Epithelial cell of prostate (primary cell): ENCODE measurements at places on chromosomes 5 and 9.

- no peak for DNase-seq
Measured at GRCh38 chr5:101009758-101010519, 106.9 kb upstream of the ST8SIA4 start.

DNA sequence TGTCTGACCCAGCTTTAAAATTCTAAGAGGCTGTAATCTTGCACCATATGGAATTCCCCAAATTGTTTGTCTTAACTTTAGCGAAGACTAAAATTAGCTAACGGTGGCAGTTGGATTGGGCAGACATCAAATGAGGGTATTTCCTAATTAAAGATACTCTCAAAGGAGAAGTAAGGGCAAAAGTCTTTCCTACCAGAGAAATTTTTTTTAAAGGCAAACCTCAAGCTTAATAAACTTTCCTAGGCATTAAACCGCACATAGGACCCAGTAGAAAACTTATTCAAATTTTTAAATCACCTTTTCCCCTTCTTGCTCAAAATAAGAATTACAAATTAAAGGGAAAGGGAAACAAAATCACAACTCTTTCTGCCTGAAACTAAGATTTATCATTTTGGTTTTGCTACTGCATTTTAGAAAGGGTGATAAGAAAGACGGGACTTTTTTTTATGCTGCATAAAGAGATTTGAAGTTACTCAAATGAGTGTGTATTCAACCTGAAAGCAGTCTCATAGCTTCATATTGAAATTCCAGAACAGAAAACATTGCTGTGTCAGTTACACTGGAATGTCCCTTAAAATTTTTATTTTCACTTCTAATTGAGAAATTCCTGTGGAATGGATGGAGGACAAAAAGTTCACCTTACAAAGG, 189.1 kb upstream of the PTGER4 start:
- no peak for DNase-seq

GRCh38 chr5:17666726-17667235, 32.5 kb downstream of the TAF11L14 start:
- DNase-seq = no peak

GRCh38 chr5:122874179-122874875, 28.9 kb downstream of the SNX24 start:
- DNase-seq = no peak

DNA sequence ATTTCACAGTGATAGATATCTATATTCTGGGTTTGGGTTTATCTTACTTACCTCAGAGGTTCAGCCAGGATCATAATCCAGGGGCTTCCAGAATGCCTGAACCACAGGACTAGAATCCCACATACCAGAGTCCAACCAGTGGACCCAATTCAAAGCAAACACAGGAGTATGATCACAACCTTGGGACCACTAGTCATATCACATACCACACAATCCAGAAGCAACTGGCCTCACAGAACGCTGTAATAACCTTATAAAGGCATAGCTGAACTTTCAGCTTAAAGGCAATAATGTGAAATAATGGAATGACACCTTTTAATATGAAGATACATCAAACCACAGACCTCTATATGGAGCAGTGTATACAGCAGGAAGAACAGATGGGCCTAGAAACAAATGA, 25.3 kb downstream of the RAPGEF6 start:
- no peak for DNase-seq

DNA sequence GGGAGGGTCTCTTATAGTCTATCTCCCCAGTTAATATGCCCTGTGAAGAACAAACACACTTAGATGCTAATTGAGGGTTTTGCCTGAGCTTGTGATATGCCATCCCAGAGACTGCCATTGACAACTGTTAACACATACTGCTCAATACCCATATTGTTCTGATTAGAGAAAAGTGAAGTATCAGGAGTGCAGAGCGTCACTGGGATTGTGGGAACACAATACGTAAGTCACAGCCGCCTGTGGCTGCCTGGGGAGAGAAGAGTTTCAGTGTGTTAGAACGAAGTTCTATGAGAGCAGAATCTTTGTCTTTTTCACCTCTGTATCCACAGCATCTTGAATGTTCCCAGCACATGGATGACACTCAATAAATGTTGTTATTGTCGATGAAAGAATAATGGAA, 110.2 kb downstream of the MEF2C start:
- no peak for DNase-seq

DNA sequence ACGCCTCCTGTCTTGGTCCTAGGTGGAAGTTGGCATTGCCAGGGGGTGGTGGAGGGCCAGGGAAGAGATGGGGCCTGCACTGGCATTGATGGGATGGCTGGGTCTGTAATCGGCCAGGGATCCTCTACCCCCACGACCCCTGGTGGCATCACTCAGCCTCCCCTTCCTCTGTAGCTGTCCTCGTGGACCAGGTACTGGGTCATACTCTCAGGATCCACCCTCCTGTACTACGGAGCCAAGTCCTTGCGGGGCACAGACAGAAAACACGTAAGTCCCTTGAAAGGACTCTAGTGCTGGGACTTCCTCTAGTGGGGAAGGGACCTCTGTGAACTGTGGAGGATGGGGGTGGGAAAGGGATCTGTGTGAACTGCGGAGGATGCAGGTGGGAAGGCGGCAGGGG, 52.1 kb upstream of the GARNL3 start:
- DNase-seq = no peak

DNA sequence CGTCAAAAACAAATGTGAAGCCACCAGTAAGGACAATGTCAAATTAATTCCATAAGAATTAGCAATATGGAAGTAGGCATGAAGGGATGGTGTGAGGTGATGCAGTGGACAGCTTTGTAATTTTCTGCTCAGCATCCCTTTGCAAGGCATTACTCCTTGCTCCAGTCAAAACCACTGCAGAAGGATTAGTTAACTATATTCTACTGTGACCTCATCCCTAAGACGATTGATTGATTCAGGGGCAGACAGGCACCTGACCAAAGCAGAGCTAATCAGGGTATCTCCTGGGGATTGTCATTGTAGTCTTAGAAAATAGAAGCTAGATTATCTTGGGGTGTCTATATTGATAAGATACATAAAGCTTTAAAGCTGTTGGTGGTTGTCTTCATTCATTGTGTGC, 98.7 kb downstream of the NMUR2 start:
- DNase-seq = no peak
